ENCODE measurements at places on chromosomes 7 and 10.

DNA sequence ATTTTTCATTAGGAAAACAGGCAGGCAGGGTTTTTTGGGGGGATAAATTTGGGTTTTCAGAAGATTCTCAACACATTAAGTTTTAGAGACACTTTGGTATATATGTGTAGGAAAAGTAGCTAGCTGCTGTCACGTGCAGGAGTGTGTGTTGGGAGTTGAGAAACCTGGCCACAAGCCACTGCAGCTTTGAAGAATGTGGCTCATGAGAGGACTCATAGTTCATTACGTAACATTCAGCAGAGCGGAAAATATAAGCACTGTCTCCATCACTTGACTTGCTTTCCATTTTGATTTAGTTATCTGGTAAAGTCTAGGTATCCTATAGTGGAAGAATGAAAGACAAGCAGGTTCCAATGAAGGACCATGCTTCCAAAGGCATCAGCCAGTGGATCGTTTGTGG is 31.2 kb downstream of the SMNDC1 start:
- no peak for DNase-seq

DNA sequence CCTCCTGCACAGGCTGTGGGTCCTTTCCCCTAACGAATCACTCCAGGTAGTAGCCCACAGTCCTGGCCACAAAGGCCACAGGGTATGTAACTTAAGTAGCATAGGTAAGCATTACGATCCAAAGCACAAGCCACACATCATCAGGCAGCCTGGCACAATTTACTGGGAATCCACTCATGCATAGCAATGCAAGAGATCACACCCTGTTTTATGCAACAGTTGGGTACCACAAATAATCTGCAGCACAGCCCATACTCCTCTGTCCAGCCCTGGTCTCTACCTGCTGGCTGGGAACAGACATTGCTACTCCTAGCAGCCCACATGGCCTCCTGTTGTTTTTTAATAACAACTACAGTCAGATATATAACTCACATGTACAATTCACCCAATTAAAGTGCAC is 34.3 kb downstream of the SRPK2 start:
- DNase-seq: no peak

DNA sequence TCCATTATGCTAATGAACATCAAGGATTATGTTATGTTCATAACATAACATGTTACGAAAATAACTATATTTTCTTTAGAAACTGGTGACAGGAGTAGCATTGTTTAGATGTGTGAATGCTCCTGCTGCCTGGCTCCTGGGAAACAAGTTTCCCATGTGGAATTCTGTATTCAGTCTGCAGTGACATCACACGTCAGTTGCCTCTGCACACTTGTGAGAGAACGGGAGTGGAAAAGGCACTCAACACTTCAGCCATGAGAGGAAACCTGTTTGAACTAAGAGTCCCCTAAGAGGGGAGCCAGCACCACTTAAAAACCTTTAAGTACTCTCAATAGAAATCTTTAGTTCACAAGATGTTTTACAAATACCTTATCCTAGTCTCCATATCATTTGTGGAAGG is 140.3 kb upstream of the FAM20C start:
- DNase-seq: no peak

DNA sequence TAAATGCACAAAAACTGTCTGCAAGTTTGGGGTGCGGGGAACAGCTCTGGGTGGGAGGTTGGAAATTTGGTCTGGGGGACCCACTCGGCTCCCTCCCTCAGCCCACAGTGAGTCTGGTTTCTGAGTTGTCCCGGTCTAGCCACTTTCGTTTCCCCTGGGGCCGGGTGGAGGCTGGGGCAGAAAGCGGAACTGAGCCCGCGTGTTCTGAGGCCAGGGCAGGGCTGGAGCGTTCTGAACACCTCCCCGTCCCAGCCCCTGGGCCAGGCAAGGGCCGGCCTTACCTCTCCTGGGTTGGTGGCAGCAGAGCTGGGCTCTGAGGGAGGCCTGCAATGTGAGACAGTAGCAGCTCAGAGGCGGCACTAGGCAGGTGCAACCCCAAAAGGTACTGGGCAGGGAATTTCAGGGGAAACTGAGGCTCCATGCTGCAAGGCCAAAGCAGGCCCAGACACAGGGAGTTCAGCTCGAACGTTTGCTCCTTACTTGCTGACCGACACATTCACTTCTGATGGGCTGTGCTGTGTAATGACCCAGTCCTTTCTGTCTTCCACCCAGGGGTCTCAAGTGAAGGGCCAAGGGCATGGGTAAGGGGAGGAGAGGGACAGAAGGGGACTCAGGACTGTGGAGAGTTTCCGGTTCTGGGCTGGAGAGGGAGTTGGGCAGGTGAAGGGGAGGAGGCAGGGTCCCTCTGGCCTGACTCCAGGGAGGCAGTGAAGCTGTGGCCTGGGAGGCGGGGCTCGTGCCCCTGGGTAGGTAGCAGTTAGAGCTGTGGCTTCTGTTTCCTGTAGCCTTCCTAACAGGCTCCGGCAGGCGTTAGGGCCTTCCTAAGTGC is 3.0 kb downstream of the IRF5 start:
- DNase-seq: no peak

DNA sequence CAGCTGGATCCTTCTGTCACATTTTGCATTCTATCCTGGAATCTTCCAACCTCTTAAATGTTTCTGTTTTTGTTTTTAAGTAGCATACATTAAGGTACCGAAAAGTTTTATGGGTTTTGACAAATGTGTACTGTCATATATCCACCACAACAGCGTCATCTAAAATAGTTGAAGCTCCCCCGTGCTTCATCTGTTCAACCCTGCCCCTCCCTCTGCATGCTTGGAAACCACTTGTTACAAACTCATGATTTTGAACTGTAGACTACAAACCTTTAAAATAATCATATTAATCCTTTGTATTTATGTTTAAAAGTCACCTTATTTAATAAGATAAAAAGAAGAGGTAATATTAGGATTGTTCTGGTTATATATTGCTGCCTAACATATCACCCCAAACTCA is 182.8 kb upstream of the SMIM30 start:
- no peak for DNase-seq

- DNase-seq: peak; percentile 65
Observed at GRCh38 chr10:101214446-101215396, 14.5 kb downstream of the LBX1 start.

- DNase-seq: no peak
Observed at GRCh38 chr7:96253441-96253840, 68.5 kb downstream of the SLC25A13 start.

DNA sequence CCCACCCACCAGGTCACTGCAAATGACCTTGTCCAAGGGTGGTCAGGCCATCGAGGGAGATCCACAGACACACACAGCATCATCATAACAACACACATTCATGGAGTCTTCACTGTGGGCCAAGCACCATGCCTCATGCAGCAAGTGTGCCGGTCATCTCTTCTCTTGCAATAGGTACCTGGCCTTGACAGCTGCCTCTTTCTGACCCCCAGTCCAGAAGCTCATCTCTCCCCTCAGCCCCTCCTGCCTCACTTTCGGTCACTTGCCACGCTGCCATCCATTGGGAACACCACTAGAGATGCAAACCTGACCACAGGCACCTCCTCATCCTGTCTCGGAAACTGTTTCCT is 75.9 kb downstream of the OAT start:
- DNase-seq: no peak

DNA sequence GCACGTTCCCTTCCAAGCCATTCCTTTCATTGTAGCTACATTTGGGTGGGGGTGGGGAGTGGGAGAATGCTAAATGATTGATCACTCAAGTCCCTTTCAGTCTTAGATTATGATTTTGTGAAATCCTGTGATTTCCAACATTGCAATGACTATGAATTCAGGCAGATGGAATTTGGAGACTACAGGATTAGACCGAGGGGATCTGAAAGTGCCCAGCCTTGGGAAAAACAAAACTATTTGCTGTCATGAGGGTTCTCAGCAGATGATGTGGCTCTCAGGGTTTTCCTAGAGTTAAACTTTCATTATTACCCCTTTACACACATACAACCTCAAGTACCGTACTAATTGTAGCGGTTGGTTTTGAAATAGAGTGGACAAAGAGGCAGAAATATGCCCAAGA is 4.7 kb downstream of the MACROH2A2 start:
- no peak for DNase-seq

DNA sequence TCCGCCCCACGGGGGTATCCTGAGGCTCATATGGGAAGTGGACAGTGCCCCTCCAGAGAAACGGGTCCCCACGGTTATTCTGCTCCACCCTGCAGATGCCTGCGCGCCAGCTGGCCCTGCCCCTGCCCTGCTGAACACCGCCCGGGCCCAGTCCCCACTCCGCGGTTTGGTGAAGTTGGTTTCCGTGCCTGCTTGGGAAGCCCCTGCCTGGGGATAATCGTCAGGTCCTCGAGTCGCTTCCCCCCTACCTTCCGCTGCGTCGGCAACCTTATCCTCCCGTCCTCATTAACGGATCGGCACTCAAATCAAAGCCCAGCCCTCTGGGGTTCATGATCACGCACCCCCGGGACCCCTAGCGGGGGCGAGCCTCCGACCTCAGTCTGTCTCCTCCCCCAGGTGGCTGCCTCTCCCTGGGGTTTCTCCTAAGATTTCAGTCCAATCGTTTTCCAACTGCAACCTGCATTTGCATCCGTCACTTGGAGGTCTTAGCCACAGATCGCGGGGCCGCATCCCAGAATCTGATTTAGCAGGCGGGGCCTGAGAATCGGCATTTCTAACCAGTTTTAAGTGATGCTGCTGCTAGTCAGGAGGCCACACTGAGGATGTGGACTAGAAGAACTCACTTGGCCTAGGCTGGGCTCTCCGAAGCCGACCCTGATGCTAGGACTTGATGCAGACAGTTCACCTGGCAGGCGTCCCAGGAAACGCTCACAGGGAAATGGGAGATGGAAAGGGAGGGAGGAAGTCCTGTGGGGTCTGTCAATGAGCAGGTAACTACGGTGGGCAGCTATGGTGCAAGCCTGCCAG is 27.6 kb downstream of the WDR86 start:
- DNase-seq: no peak

DNA sequence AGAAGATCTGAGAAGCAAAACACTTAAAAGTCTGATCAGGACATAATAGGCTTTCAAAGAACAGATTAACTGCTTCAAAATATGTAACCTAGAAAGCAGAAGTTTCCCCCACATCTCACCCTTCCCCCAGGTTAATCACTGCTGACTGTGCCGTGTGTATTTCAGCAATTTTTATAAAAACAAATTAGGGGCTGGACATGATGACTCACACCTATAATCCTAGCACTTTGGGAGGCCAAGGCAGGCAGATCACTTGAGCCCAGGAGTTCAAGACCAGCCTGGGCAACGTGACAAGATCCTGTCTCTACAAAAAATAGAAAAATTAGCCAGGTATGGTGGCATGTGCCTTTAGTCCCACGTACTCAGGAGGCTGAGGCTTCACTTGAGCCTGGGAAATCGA is 67.6 kb upstream of the GATA3 start:
- no peak for DNase-seq

- no peak for DNase-seq
Observed at GRCh38 chr10:121899727-121900126, 28.1 kb downstream of the ATE1 start.

DNA sequence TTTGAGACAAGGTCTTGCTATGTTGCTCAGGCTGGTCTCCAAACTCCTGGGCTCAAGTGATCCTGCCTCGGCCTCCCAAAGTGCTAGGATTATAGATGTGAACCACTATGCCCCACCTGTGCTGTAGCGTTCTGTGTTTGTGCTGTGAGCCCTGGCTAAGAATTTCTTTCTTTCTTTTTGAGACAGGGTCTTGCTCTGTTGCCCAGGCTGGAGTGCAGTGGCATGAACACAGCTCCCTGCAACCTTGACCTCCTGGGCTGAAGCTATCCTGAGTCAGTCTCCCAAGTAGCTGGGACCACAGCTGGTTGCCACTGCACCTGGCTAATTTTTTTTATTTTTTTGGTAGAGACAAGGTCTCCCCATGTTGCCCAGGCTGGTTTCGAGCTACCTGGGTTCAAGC is 11.4 kb downstream of the TSPAN13 start:
- DNase-seq: no peak

- no peak for DNase-seq
Observed at GRCh38 chr7:23938937-23939552, 229.0 kb downstream of the STK31 start.

GRCh38 chr7:149385195-149385950 is 75.5 kb downstream of the ZNF777 start:
- DNase-seq: no peak

GRCh38 chr10:127017541-127018297 is 112.5 kb downstream of the DOCK1 start:
- DNase-seq: no peak

DNA sequence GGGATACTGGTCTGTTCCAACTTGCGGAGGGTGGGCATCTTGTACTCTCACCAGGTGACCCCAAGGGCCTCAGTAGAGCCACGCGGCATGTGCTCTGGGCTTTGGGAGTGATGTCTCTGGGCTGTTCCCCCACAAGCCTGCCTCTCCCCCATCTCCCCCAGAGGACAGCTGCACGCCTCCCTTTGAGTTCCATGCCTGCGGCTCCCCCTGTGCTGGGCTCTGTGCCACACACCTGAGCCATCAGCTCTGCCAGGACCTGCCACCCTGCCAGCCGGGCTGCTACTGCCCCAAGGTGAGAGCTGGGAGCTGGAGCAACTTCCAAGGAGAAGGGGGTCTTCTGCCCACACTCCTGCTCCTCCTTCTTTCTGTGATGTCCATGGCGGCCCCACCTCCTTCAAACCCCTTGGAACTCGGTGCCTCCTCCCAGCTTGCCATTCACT is 15.0 kb upstream of the ZNF862 start:
- no peak for DNase-seq

DNA sequence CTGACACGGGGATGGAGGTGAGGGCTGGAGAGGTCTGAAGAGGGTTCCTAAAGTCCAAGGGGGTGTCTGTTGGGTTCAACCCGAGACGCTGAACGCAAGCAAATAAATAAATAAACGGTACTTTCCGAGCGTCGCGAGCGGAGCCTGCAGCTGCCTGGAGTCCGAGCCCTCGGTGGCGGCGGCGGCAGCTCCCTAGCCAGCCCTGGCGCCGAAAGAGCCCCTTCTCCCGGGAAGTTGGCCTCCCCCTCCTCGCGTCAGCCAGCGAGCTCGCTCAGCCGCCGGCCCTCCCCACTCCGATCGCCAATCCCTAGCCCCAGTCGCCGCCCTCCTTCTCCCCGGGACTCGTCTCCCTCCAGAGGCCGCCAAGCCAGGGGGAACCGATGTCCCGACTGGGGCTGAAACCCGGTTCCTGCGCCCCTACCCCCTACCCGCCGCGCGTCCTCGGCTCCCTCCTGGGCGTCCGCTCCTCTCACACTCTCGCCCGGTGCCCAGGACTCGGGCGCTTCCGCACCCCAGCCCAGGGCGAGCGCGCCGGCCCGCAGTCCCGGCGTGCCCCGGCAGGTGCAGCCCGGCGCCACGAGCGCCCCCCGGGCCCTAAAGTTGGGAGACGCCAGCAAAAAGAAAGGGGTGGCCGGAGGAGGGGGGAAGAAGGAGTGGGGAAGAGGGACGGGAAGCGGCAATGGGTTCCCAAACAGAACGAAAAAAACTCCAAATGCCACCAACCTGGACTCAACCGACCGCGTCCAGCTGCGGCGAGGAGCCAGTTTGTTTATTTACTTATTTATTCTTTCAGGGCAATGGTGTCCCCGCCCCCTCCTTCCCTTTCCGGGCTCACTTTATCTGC is at the start of gene GFRA1:
Gene GFRA1, minus strand, starts transcription at position 767 of the 844 bp plus-strand sequence. CDS start 1,177 bp downstream, outside the sequence.
- DNase-seq: no peak

Measured in activated CD4-positive, alpha-beta T cell treated with anti-CD3 and anti-CD28 coated beads, Interleukin-2, amount 50 U/mL, for 24 hours (primary cell).